Smooth muscle cell of trachea (primary cell): ENCODE measurements at places on chromosomes 2 and 18. TPM values are rescaled to one million over a fixed set of nuclear protein-coding genes. Genes with fewer than 3 reads are reported as not detected.

The RSAD2 gene
- total RNA-seq, result 0.44 and 0.50 TPM in 2 replicates

The KIF5C gene
- total RNA-seq, result 0.50 and 0.58 TPM in 2 replicates

The TIA1 gene
- total RNA-seq, result 81.7 and 111 TPM in 2 replicates

The HRH4 gene
- under 0.01 TPM in 2 replicates for total RNA-seq

The RNF152 gene
- total RNA-seq, result 9.2 and 14.7 TPM in 2 replicates

The PDE11A gene
- not detected in 2 replicates for total RNA-seq

The EFHD1 gene
- under 0.01 TPM in 1 of 2 replicates, not detected in the other for total RNA-seq

The HOXD8 gene
- 0.33 and 0.44 TPM in 2 replicates for total RNA-seq

The APCDD1 gene
- total RNA-seq, result 1.9 and 4.5 TPM in 2 replicates

The VAMP5 gene
- total RNA-seq, result 28.7 and 35.4 TPM in 2 replicates

The ACADL gene
- 0.29 and 0.66 TPM in 2 replicates for total RNA-seq

The GNLY gene
- total RNA-seq, result not detected in 2 replicates

The OTOS gene
- total RNA-seq, result 1.2 TPM in 1 of 2 replicates, not detected in the other

The CIB4 gene
- not detected in 2 replicates for total RNA-seq

The TXNL4A gene
- total RNA-seq, result 30.3 and 58.5 TPM in 2 replicates

The LRRTM4 gene
- under 0.01 TPM in 1 of 2 replicates, not detected in the other for total RNA-seq

The POTEE gene
- not detected in 2 replicates for total RNA-seq

The CXCR4 gene
- 1.0 TPM in 1 of 2 replicates, not detected in the other for total RNA-seq

The C1GALT1C1L gene
- 0.50 and 1.0 TPM in 2 replicates for total RNA-seq

The KCNG3 gene
- total RNA-seq, result under 0.01 TPM in 1 of 2 replicates, not detected in the other

The OSBPL6 gene
- total RNA-seq, result 2.2 and 2.3 TPM in 2 replicates

The SERPINB7 gene
- total RNA-seq, result 0.87 and 1.7 TPM in 2 replicates

The SIX3 gene
- total RNA-seq, result not detected in 2 replicates

The RND3 gene
- 413 and 658 TPM in 2 replicates for total RNA-seq

The SERPINB10 gene
- total RNA-seq, result not detected in 2 replicates

The SOS1 gene
- total RNA-seq, result 23.5 and 30.0 TPM in 2 replicates

The GATA6 gene
- total RNA-seq, result 5.7 and 7.9 TPM in 2 replicates

The LYPD6 gene
- total RNA-seq, result 0.15 and 0.33 TPM in 2 replicates

The GRP gene
- total RNA-seq, result not detected in 2 replicates

The TTN gene
- total RNA-seq, result 0.50 and 3.8 TPM in 2 replicates

The CNTNAP5 gene
- not detected in 2 replicates for total RNA-seq

The KIAA2012 gene
- 0.17 TPM in 1 of 2 replicates, not detected in the other for total RNA-seq

The CFAP65 gene
- under 0.01 TPM in 1 of 2 replicates, not detected in the other for total RNA-seq

The DAPL1 gene
- total RNA-seq, result not detected in 2 replicates

The PLCL1 gene
- 1.6 and 1.7 TPM in 2 replicates for total RNA-seq

The RAB6D gene
- under 0.01 TPM in 1 of 2 replicates, not detected in the other for total RNA-seq

The IWS1 gene
- 34.2 and 43.0 TPM in 2 replicates for total RNA-seq

The UGT1A8 gene
- total RNA-seq, result not detected in 2 replicates

The IL1RL1 gene
- total RNA-seq, result 0.33 and 0.44 TPM in 2 replicates

The RGPD3 gene
- total RNA-seq, result 0.29 and 0.33 TPM in 2 replicates

The PLGLB2 gene
- 2.0 TPM in 1 of 2 replicates, not detected in the other for total RNA-seq

The B4GALT6 gene
- 2.6 and 6.0 TPM in 2 replicates for total RNA-seq

The REG3G gene
- not detected in 2 replicates for total RNA-seq

The ANKRD36B gene
- 21.2 and 35.5 TPM in 2 replicates for total RNA-seq

The AOX1 gene
- total RNA-seq, result 38.1 and 41.0 TPM in 2 replicates

The DLX2 gene
- 0.17 and 0.29 TPM in 2 replicates for total RNA-seq

The RGPD8 gene
- total RNA-seq, result 8.7 and 12.4 TPM in 2 replicates

The COL6A3 gene
- total RNA-seq, result 2,183 and 3,095 TPM in 2 replicates

The LTBP1 gene
- 492 and 645 TPM in 2 replicates for total RNA-seq

The THUMPD2 gene
- total RNA-seq, result 9.3 and 9.9 TPM in 2 replicates

The MC4R gene
- total RNA-seq, result not detected in 2 replicates

The TMEM247 gene
- total RNA-seq, result not detected in 2 replicates

The PPP1R1C gene
- 0.33 and 2.2 TPM in 2 replicates for total RNA-seq

The KLHL41 gene
- total RNA-seq, result 5.4 and 9.8 TPM in 2 replicates

The DLGAP1 gene
- 0.17 and 3.1 TPM in 2 replicates for total RNA-seq
